Mesangial cell (primary cell): ENCODE measurements at places on chromosomes 11 and 22. TPM values are rescaled to one million over a fixed set of nuclear protein-coding genes. Genes with fewer than 3 reads are reported as not detected.

Gene HTR3B
- total RNA-seq = not detected in 2 replicates

Gene BBOX1
- 0.13 TPM in 1 of 2 replicates, not detected in the other for total RNA-seq

Gene NAALADL1
- total RNA-seq = 18.1 and 36.8 TPM in 2 replicates

Gene PRR14L
- 17.4 and 19.9 TPM in 2 replicates for total RNA-seq

Gene PIH1D2
- 0.51 and 0.98 TPM in 2 replicates for total RNA-seq

Gene ZNF280A
- not detected in 2 replicates for total RNA-seq

Gene CD151
- 919 and 948 TPM in 2 replicates for total RNA-seq

Gene MMP7
- 43.3 and 509 TPM in 2 replicates for total RNA-seq

Gene TUB
- total RNA-seq = 3.7 and 4.3 TPM in 2 replicates

Gene THY1
- total RNA-seq = 144 and 380 TPM in 2 replicates

Gene MUC2
- total RNA-seq = not detected in 2 replicates

Gene OR5B12
- not detected in 2 replicates for total RNA-seq

Gene FOLH1
- not detected in 2 replicates for total RNA-seq

Gene SLC22A12
- not detected in 2 replicates for total RNA-seq

Gene LRRC32
- total RNA-seq = 2.4 and 43.4 TPM in 2 replicates

Gene ABCC8
- not detected in 2 replicates for total RNA-seq

Gene OR10D3
- total RNA-seq = not detected in 2 replicates

Gene PICALM
- total RNA-seq = 178 and 181 TPM in 2 replicates

Gene RAPSN
- not detected in 2 replicates for total RNA-seq

Gene UPB1
- total RNA-seq = 0.16 and 0.38 TPM in 2 replicates

Gene TNNI2
- not detected in 2 replicates for total RNA-seq

Gene IRAG1
- total RNA-seq = 0.33 and 6.0 TPM in 2 replicates

Gene SIPA1
- 48.2 and 73.5 TPM in 2 replicates for total RNA-seq

Gene FGF4
- not detected in 2 replicates for total RNA-seq

Gene ZNF215
- 2.0 and 2.3 TPM in 2 replicates for total RNA-seq

Gene DUSP8
- total RNA-seq = 5.7 and 8.4 TPM in 2 replicates

Gene SLC37A2
- 0.25 and 0.98 TPM in 2 replicates for total RNA-seq

Gene C11orf97
- total RNA-seq = not detected in 2 replicates

Gene OR4C6
- total RNA-seq = not detected in 2 replicates

Gene PKP3
- 3.3 and 8.2 TPM in 2 replicates for total RNA-seq

Gene NXPE4
- total RNA-seq = not detected in 2 replicates

Gene TRIM49D2
- total RNA-seq = not detected in 2 replicates

Gene RTN4RL2
- 0.16 and 4.4 TPM in 2 replicates for total RNA-seq
